Stimulated activated CD4-positive, alpha-beta T cell treated with anti-CD3 and anti-CD28 coated beads, TNF-alpha, amount 100 ng/mL, for 4 hours (primary cell): ENCODE measurements at places on chromosomes 3 and 15.
A peak's percentile ranks its signal among the peaks of the same experiment; 100 is the strongest.

GRCh38 chr3:12226031-12226430, 62.8 kb upstream of the PPARG start:
- DNase-seq = no peak

GRCh38 chr15:95839367-95839782, 491.1 kb upstream of the NR2F2 start:
- no peak for DNase-seq

GRCh38 chr15:38254051-38254883, 1.6 kb downstream of the SPRED1 start:
- DNase-seq = no peak

- no peak for DNase-seq
Measured at GRCh38 chr3:58646503-58646902, 20.1 kb downstream of the FAM3D start.

GRCh38 chr3:107450254-107450893, 72.4 kb upstream of the BBX start:
- no peak for DNase-seq

GRCh38 chr15:51814606-51815005, 14.8 kb upstream of the TMOD3 start:
- DNase-seq = no peak

- peak; percentile 0 for DNase-seq
Measured at GRCh38 chr3:188834349-188834748, 337.4 kb upstream of the TPRG1 start.

DNA sequence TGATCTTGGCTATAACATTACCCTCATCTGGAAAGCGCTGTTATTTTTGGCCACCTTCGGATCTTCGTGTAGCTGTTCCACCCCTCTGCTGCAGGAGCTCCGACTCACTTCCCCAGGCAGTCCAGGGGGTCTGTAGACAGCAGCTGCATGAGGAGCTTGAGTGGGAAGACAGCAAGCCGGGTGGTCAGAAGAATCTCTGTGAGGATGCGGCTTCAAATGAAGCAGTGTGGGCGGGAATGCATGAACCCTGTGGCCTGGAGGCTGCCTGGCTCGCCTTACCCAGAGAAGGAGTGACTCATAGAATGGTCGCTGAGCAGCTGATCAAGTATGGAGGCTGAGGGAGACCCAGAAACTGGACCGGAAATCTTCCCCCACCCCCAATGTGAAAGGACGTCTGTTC, 45.2 kb upstream of the NR2F2 start:
- no peak for DNase-seq

DNA sequence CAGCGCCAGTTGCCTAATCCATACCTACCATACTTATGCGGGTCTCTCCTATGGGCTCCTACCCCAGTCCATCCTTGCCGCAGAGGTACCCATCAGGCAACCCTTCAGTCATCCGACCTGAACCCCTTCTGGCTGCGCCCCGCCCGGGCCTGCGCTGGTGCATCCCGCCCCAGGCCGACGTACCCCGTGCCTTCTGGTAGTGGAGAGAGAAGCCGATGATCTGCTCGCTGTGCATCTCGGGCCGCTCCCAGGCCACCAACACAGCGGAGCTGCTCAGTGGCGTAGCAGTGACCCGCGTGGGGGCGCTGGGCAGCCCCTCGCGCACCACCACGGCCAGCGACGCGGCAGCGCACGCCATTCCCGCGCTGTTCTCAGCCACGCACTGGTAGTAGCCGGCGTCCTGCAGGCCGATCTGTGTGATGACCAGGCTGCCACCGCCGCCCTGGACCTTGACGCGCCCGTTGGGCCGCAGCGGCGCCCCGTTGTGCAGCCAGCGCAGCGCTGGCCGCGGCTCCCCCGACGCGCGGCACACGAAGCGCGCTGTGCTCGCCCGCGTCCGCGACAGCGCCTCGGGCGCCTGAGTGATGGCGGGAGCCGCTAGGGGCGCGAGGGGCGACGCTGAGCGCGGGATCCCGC, 17.9 kb upstream of the IGDCC3 start:
- no peak for DNase-seq

- no peak for DNase-seq
Measured at GRCh38 chr3:135041601-135042000, 246.5 kb downstream of the EPHB1 start.

DNA sequence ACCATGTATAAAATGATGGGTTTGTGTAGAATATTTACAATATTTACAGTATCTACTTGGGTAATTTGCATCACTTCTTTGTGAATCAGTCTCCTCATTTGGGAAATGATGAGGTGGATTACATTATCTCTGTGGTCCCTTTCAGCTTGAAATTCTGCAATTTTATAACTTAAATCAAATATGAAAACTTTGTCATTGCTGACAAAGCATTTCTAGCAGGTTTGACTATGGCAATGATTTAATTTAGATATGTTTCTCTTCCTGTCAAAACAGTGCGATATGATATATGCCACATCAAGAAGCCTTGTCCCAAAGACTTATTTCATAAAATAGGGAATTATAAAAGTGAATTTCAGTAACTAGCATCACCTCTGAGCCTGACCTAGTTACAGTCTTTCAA, 315.8 kb upstream of the MEIS2 start:
- DNase-seq = no peak

GRCh38 chr3:55756976-55757375, 269.9 kb upstream of the WNT5A start:
- DNase-seq = no peak

GRCh38 chr3:158631981-158632380, 12.3 kb upstream of the GFM1 start:
- DNase-seq = no peak

- DNase-seq = no peak
Measured at GRCh38 chr3:18111796-18112232, 313.3 kb downstream of the SATB1 start.

GRCh38 chr15:69061414-69061842, 46.9 kb downstream of the NOX5 start:
- no peak for DNase-seq

- DNase-seq = no peak
Measured at GRCh38 chr3:30764281-30764680, 130.2 kb downstream of the GADL1 start.

- no peak for DNase-seq
Measured at GRCh38 chr3:147575391-147575790, 166.2 kb downstream of the ZIC1 start.

DNA sequence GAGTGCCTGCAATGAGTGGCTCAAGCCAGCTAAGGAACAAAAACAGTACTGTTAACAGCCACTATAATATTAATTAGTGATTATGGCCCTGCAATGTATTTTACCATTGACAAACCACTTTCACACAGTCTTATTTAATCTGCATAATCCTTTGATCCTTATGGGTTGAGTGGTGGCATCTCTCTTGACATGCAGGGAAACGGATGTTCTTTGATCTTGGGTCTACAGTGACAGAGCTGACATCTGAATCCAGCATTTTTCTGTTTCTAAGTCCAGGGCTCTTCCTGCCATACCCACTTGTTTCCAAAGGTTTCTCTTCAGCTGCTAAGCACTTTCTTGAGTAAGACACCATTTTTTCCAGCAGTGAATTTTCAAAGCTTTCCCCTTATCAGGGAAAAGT, 277.7 kb upstream of the ROPN1 start:
- no peak for DNase-seq

DNA sequence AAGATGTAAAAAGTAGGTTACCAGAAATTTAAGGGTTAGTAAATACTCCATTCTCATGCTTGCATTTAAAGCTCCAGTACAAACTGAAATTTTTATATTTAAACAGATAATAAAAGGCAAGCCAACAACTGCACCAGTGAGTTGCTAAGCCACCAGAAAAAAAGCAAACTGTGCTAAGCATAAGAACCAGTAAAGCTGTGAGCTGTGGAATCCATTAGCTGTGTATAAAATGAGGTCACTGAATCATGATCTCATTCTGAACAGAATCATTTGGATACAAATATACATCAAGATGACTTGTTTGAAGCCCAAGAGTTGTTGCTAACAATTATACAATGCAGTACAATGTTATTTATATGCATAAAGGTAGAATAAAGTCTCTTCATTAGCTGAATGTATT, 1312.2 kb downstream of the SI start:
- no peak for DNase-seq

GRCh38 chr3:181629029-181629428, 82.7 kb upstream of the SOX2 start:
- DNase-seq = no peak

GRCh38 chr3:37680401-37680800, 181.3 kb upstream of the CTDSPL start:
- DNase-seq = no peak

DNA sequence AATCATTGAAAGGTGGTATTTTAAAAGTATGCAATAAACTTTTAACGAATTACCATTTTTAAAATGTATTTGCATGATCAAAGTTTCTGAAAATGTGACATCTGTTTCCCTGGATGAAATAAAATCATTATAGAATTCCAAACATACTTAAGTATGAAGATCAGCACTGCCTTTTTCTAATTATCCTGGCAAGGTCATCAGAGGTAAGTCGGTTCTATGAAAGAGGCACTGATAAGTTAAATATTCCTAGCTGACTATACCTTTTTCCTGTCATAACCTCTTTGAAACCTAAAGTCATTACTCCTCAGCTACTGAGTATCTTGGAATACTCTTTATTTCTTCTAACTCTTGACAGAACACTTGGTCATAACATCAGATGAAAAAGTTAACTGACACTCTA, 406.1 kb upstream of the ALCAM start:
- DNase-seq = no peak

GRCh38 chr3:74599564-74599963, 14.9 kb downstream of the CNTN3 start:
- DNase-seq = no peak

DNA sequence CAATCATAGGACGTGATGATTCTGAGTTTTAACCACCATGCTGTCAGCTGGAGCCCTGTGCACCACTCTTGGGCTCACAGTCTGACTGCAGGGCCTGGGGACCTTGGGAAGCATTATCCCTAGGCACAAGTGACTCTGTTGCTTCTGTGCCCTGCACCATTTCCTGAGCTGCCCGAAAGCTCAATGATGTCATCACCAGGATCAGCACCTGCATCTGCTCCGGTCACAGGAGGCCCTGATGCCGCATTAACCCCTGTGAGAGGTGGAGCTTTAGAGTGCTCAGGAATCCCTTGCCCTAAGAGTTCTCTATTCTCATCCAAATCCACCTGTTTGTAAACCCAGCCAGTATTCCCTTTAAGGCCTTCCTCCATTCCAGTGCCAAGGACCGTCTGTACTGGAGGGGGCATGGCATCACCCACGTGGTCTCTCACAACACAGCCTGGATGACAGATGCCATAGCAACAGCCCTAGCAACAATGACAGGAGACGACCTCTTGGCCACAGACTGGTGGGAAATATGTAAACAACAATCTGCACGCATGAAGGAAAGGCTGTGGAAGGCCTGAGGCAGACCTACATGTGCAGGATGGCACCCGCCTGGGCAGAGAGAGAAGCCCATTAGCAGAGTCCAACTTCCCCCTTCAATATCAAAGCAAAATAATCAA, 37.9 kb downstream of the NTRK3 start:
- no peak for DNase-seq

GRCh38 chr3:105594219-105594618, 227.5 kb downstream of the ALCAM start:
- no peak for DNase-seq

DNA sequence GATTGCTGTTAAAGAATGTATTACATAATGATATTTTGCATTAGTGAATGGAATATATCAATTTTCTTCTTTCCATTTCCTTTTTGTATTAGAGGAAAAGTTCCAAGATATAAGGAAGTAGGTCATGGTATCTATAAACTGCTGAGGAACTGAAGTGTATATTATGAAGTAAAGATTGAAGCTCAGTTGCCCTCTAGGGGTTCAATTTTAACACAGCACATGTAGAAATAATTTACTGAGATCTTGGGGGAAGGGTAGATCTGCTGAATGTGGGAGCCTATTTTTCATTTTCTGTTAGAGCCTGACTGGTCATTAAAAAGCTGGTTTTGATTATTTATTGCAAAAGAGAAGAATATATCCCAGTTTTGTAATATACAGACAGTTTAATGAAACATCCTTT, 45.2 kb downstream of the CMC1 start:
- no peak for DNase-seq

DNA sequence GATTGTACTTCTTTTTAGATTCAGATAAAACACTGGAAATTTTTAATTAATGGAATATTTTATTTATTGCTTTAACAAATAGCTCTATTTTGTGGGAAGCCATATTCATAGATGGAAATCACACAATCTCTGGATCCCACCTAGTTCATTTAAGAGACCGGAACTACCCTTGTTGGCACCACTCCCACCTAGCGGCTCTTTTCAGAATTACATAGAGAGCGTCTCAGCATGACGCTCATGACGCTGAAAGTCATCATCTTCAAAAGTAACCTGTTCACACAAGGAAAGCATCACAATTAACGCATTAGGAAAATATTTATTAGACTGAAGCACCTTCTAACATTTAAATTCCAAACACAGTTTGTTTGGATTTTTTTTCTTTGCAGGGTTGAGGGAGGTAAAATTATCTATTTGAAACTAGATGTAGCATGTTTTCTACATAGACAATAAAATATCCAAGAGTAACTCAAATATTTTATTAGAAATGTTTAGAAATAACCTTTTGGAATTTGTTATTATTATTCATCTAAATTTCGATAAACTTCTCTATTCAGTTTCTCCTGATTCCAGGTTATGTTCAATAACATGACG, 214.9 kb upstream of the ARRDC4 start:
- DNase-seq = no peak
